ENCODE measurements at places on chromosomes 16 and 17.

DNA sequence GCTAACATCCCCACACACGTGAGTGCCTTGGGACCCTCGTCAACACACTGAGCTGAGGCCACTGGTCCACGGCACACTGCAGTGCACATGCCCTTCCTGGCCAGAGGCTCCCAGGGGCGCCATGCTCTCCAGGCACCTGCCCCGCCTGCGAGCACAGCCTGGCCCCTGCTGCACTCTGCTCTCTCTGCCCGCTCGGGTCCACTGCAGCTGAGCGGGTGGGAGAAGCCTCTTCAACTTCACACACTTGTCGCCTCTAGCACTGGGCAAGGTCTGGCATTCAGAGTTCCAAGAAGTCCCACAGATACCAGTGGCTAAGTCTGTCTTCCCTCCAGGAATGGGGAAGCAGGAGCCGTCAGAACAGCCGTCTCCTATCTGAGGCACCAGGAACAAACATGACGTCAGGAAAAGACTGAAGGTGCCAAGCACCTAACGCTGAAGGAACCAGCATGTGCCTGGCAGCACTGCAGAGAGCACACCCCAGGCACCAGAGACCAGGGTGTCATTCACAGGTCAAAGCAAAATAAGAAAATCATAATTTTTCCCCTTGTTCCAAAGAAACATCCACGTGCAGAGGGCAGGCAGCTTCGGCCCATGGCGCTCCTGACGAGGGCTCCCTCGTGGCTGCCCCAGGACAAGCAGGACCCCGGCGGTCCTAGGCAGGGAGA is 82.9 kb downstream of the ZNF778 start:
- H3K27me3 ChIP-seq = no peaks in the 10 kb centered on the region
- DNase-seq = no peak
- peaks cover 13% of the 10 kb centered on the region for H3K36me3 ChIP-seq
- no peak overlapping the region for H3K4me3 ChIP-seq

GRCh38 chr17:42675965-42676423 is 800 bp downstream of the PLEKHH3 start:
- H3K27ac ChIP-seq = peak overlapping the region; percentile 84
- H3K4me1 ChIP-seq = peaks cover 15% of the 10 kb centered on the region
- peak overlapping the region; percentile 81 for H3K4me3 ChIP-seq
- peaks cover 8% of the 10 kb centered on the region for H3K36me3 ChIP-seq
- DNase-seq = no peak

GRCh38 chr17:9211133-9211765 is 189.9 kb downstream of the NTN1 start:
- H3K27ac ChIP-seq = no peak overlapping the region
- peaks cover 5% of the 10 kb centered on the region for H3K36me3 ChIP-seq
- peaks cover 38% of the 10 kb centered on the region for H3K27me3 ChIP-seq
- no peak overlapping the region for H3K4me3 ChIP-seq
- H3K4me1 ChIP-seq = peaks cover 11% of the 10 kb centered on the region

- no peak overlapping the region for H3K4me3 ChIP-seq
- H3K36me3 ChIP-seq = peaks cover 19% of the 10 kb centered on the region
- no peak for DNase-seq
These were observed 37.4 kb downstream of the TK2 start for GRCh38 chr16:66512272-66513110.

DNA sequence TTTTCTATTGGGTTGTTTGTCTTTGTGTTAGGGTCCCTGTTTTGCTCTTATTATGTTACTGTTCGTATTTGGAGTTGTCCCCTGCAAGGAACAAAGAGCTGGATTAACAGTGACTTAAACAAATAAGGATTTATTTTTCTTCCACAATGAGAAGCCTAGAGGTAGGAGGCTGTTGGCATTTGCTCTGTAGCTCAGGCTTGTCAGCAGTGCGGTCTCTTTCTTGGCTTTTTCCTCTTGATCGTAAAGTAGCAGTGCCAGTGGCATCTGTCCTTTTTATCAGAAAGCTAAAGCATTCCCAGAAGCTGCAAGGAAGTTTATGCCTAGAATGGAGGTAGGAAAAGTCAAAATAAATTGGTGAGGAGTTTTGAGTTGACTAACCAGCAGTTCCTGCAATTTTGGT is 154.1 kb downstream of the HS3ST4 start:
- H3K27me3 ChIP-seq = peaks cover 23% of the 10 kb centered on the region
- no peak overlapping the region for H3K27ac ChIP-seq
- H3K4me1 ChIP-seq = peaks cover 4% of the 10 kb centered on the region

DNA sequence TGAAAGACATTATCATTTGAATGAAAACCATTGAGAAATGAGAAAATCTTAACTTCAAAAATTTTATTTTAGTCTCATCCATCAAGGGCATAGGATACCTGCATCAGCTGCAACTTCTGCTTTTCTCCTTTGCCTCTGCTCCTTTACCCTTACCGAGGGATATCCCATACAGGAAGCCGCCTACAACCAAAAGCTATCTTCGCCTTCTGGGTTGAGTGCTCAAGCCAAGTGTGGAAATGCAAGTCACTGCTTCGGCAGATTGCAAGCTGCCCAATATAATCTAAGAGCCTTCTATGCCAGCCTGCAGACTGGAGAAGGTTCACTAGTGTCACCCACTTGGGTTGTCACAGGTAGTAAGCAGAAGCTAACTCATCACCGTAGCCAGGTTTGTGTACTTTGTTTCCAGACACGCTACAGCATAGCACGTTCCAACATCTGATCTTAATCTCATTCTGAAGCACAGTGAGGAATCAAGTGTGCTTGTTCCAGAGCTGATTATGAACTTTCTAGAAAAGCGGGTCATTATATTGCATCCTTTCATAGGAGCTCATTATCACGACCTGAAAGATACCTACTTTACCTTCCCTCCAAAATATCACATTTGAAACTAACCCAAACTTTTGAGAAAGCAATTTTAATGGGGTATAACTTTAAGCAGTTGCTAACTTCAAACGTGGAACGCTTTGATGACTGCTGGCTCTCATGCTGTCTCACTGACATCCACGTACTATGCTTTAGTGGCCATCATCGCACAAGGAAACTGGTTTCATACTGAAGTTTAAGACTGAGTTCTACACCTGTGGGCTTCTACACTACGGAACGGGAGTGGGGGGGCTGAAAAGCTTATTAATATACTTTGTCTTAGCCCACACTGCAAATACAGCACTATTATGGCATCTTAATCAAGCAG is 8.0 kb upstream of the UNK start:
- H3K27ac ChIP-seq = peak overlapping the region; percentile 77
- DNase-seq = no peak
- no peaks in the 10 kb centered on the region for H3K27me3 ChIP-seq
- peaks cover 18% of the 10 kb centered on the region for H3K4me1 ChIP-seq
- peak overlapping the region; percentile 95 for H3K4me3 ChIP-seq

DNA sequence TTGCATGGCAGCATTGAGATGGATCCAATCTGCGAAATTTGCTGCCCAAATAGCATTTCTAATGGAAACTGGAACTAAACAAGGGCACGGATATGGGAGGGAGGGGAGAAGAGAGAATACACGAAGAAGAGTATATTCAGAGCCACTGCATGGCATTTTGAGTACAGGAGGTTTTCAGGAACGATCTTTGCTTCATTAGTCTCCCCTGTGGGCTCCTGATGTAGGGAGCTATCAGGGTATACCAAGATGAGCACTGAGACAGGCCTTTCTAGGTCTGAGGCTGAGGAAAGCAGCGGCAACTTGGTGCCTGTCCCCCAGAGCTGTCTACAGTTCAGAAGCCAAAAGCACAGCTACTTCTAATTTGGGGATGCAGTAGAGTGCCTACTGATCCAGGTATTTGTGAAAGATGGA is 257.7 kb upstream of the PMFBP1 start:
- H3K27ac ChIP-seq = no peak overlapping the region
- no peaks in the 10 kb centered on the region for H3K27me3 ChIP-seq
- H3K4me3 ChIP-seq = no peak overlapping the region
- no peak for DNase-seq
- peaks cover 15% of the 10 kb centered on the region for H3K36me3 ChIP-seq

- no peaks in the 10 kb centered on the region for H3K27me3 ChIP-seq
- no peak overlapping the region for H3K4me3 ChIP-seq
- peaks cover 9% of the 10 kb centered on the region for H3K4me1 ChIP-seq
- no peak overlapping the region for H3K27ac ChIP-seq
- no peak for DNase-seq
These were observed 36.1 kb downstream of the HIC1 start for GRCh38 chr17:2090804-2091534.

GRCh38 chr17:75270218-75270965 is 639 bp downstream of the MIF4GD start:
- peak; percentile 46 for DNase-seq
- peak overlapping the region; percentile 97 for H3K27ac ChIP-seq
- peaks cover 2% of the 10 kb centered on the region for H3K36me3 ChIP-seq
- no peaks in the 10 kb centered on the region for H3K27me3 ChIP-seq
- peak overlapping the region; percentile 78 for H3K4me3 ChIP-seq

DNA sequence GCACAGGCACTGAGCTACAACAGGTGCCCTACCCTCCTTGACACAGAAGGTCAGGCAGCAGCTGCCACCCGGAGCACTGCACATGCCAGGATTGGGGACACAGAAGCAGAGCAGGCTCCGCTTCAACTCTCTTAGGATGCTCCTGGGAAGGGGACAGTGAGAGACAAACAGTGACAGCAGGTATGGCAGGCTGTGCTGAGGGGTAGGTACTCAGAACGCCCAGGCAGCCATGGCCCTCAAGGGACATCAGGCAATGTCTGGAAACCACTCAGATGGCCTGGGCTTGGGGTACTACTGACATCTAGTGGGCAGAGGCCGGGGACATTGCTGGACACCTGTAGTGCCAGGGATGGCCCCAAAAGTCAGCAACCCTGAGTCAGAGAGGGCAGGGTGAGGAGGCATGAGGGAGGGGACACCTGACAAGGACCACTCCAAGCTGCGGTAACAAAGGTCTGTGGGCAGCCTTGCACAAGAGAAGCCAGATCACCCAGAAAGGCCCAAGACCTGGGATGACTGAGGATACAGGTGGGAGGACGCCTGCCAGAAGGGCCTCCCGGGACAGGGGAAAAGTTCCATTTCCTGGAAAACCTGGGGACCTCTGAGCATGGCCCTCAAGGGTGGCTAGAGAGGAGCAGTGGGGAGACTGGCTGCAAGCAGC is 21.2 kb downstream of the PEMT start:
- no peaks in the 10 kb centered on the region for H3K27me3 ChIP-seq
- H3K27ac ChIP-seq = no peak overlapping the region
- H3K36me3 ChIP-seq = peaks cover 3% of the 10 kb centered on the region
- peaks cover 3% of the 10 kb centered on the region for H3K4me1 ChIP-seq

Measured in progenitor cell of endocrine pancreas (in vitro differentiated cells).